GM12878 (cell line): ENCODE measurements at places on chromosomes 6 and 20. TPM values are rescaled to one million over a fixed set of nuclear protein-coding genes. Genes with fewer than 3 reads are reported as not detected.

The ISM1 gene
- total RNA-seq = not detected in 2 replicates

The CFAP206 gene
- not detected in 2 replicates for total RNA-seq

The SCRT2 gene
- total RNA-seq = not detected in 2 replicates

The CLDN20 gene
- total RNA-seq = not detected in 2 replicates

The E2F1 gene
- total RNA-seq = 41.5 and 43.2 TPM in 2 replicates

The DNAH8 gene
- 0.11 and 0.21 TPM in 2 replicates for total RNA-seq

The FAM110A gene
- 14.8 and 15.9 TPM in 2 replicates for total RNA-seq

The SNX14 gene
- 46.3 and 47.8 TPM in 2 replicates for total RNA-seq

The PPP1R16B gene
- 89.9 and 90.2 TPM in 2 replicates for total RNA-seq

The TFAP2A gene
- 0.21 and 0.46 TPM in 2 replicates for total RNA-seq

The LAMA4 gene
- 0.21 and 0.27 TPM in 2 replicates for total RNA-seq

The GABRR1 gene
- not detected in 2 replicates for total RNA-seq

The TRIM10 gene
- total RNA-seq = not detected in 2 replicates

The FOXA2 gene
- not detected in 2 replicates for total RNA-seq

The OLIG3 gene
- not detected in 2 replicates for total RNA-seq

The SAMD5 gene
- total RNA-seq = 0.23 TPM in 1 of 2 replicates, not detected in the other

The MCCD1 gene
- total RNA-seq = not detected in 2 replicates

The EYA2 gene
- total RNA-seq = not detected in 2 replicates

The TINAG gene
- total RNA-seq = 0.51 and 0.64 TPM in 2 replicates

The CST4 gene
- not detected in 2 replicates for total RNA-seq

The LEMD2 gene
- total RNA-seq = 30.4 and 35.2 TPM in 2 replicates

The MATN4 gene
- not detected in 2 replicates for total RNA-seq

The TRAPPC3L gene
- total RNA-seq = not detected in 2 replicates

The IMPG1 gene
- not detected in 2 replicates for total RNA-seq

The GUCA1A gene
- total RNA-seq = not detected in 2 replicates

The HLA-DRB5 gene
- 84.0 and 88.3 TPM in 2 replicates for total RNA-seq

The SLC35F1 gene
- total RNA-seq = 0.05 TPM in 1 of 2 replicates, not detected in the other

The CYP21A2 gene
- total RNA-seq = 0.61 and 0.92 TPM in 2 replicates

The RIPOR2 gene
- total RNA-seq = 37.9 and 41.1 TPM in 2 replicates

The NEURL2 gene
- 4.7 and 5.7 TPM in 2 replicates for total RNA-seq

The MRPS26 gene
- 51.5 and 56.7 TPM in 2 replicates for total RNA-seq

The BACH2 gene
- 0.16 and 0.28 TPM in 2 replicates for total RNA-seq

The FAM209B gene
- 0.44 TPM in 1 of 2 replicates, not detected in the other for total RNA-seq

The TDP2 gene
- total RNA-seq = 35.8 and 38.1 TPM in 2 replicates

The NMBR gene
- not detected in 2 replicates for total RNA-seq

The DLGAP4 gene
- 42.4 and 43.3 TPM in 2 replicates for total RNA-seq

The ATP5F1E gene
- 96.4 and 107 TPM in 2 replicates for total RNA-seq

The LINC00237 gene
- total RNA-seq = not detected in 2 replicates

The SLC9A8 gene
- 11.5 and 11.8 TPM in 2 replicates for total RNA-seq

The HEY2 gene
- total RNA-seq = 0.08 and 0.11 TPM in 2 replicates

The WFDC2 gene
- not detected in 2 replicates for total RNA-seq

The NRN1 gene
- total RNA-seq = 0.13 and 0.37 TPM in 2 replicates

The CFAP61 gene
- total RNA-seq = 0.41 TPM in 1 of 2 replicates, not detected in the other

The KHDC1 gene
- 5.3 and 6.4 TPM in 2 replicates for total RNA-seq

The KIF13A gene
- total RNA-seq = 0.26 and 0.53 TPM in 2 replicates

The CST7 gene
- not detected in 2 replicates for total RNA-seq

The SLC17A1 gene
- total RNA-seq = not detected in 2 replicates
